ENCODE measurements at places on chromosomes 6 and 20.

GRCh38 chr6:158161566-158162254 is 6.4 kb downstream of the SERAC1 start:
- no peak for DNase-seq

DNA sequence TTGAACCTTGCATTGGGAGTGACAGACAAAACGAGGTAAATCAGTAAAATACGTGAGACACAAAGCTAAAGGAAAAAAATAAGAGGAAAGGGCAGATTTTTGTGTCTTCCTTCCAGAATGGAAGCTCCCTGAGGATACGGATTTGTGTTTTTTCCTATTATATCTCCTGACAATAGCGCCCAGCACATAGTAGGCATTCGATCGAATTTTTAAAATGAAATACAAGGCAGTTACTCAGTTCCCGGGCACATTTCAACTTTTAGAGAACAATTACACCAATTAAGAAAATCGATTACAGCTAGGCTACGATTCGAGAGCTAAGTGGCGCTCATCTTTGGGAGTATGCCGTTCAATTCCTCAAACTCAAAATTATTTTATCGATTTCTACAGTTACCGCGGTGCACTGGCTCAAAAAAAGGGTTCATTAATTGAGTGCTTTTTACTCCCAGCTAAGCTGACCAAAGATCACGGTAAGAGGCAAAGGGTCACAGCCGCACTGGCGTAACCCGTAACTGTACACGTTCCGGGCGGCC is 443 bp downstream of the RMND1 start:
- DNase-seq, result no peak

DNA sequence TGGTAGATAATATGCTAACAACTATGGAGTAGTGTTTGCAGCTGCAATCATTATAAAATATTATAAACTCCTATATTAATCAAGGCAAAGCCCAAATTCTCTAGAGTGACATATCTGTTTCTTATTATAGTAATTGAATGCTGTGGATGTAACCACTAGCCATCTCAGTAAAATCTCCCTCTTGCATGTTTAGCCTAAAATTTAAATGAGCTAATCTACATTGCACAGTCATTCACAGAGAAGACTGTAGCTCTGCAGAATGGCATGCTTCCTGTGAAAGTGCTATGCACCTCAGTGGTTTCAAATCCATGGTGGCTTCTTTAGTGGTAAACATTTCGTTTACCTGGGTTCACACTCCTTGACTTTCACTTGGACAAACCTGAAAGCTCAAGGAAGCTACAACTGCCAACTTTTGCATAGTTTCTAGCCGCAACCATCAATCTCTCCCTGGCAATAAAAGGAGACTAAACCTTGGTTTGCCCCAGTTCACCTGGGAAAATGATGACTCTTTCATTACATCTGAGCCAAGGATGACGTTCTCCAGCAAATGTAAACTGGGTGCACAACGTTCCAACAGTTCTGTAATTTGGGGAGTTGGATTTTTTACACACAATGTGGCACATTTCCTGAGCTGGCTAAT is 47.2 kb downstream of the FILIP1 start:
- DNase-seq, result no peak

- peak; percentile 55 for DNase-seq
Observed at GRCh38 chr6:37698264-37699137, 818 bp upstream of the MDGA1 start.

DNA sequence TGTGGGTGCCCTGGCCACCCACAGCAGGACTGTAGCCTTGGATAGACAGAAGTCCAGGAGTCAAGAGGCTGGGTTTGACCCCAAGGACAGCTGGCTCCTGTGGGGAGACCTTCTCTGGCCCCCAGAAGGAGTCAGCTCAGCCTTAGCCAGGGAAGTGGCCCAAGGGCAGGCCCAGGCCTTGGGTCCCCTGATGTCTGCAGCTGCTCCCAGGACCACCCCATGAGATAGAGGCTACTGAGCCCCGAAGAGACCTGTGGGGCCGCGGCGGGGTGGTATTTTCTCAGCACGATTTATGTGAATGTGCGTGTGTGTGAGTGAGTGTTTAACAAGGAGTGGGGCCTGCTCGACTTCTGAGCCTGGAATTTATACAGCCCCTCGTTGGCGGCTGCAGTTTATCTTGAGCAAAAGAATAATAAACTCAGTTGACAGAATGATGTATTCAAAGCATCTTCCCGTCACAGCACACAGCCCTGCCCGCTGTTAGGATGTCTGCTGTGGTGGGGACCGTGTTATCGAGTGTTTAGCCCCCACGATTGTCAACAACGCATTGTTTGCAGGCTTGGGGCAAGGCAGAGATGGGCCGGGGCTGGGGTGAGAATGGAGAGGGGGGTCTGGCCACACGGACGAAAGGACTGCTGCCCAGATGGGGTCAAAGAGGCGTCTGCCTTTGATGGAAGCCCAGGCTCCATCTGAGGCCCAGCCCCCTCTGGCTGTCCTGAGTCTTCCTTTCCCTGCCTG is 163.3 kb downstream of the VEGFA start:
- no peak for DNase-seq

- DNase-seq, result no peak
Observed at GRCh38 chr6:2793534-2794151, 28.4 kb downstream of the WRNIP1 start.

GRCh38 chr6:17354700-17355403 is 38.5 kb upstream of the CAP2 start:
- no peak for DNase-seq

DNA sequence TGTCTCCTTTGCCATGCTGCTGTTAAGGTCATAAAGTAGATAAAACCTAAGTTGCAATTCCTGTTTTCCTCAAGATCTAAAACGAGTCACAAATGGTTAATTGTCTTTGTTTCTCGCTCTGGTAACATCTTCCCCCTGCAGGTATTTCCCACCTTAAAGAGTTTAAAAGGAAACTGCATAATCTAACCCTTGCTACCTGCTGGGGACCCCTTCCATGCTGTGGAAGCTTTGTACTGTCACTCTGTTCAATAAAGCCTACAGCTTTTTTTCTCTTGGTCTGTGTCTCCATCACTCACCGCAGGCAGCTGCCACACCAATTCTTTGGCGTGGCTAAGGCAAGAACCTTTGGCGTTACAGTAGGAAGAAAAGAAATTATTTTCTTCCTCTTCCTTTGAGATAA is 117.7 kb upstream of the GJE1 start:
- no peak for DNase-seq

GRCh38 chr20:57941604-57942381 is 232.0 kb upstream of the PMEPA1 start:
- DNase-seq, result no peak

DNA sequence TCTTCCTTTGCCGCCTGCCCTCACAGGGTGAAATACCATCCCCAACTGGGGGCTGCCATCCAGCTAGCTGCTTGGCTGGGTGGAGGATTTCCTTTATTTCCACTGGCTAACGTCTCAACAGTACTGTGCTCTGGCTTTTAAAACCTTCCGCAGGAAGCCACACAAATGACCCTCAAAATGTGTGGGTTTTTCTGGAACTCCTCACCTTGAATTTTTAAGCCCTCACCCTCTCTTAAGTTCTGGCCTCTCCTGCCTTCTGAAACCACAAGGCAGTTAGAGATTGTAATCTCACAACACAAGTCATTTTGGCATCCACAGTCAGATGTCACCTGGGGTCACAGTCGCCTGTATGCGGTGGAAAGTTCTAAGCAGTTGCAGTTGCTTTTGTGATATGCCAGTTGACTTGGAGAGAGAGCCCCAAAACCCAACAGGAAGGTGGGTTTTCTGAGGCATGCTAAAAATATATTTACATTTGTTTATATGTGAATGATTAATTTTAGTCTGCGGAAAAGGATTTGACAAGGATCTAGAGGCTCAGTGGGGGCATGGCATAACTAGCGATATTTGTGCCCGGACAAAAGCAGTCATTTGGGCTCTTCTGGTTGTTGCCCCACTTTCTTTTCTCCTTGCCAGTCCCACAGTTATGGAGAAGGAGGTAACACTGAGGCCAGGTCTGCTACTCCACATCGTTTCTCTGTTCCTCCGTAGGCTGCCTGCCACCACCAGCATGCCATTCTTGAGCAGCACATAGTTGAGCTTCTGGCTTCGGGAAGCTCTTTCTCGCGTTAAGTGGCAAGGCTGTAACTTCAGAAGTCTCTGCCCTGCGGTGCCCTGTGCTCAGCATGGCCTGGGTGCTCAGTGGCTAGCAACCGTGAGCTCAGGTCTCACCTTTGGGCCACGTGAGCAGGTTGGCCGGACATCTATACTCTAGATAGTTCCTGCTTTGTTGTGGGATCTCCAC is 335.3 kb downstream of the CD83 start:
- no peak for DNase-seq

DNA sequence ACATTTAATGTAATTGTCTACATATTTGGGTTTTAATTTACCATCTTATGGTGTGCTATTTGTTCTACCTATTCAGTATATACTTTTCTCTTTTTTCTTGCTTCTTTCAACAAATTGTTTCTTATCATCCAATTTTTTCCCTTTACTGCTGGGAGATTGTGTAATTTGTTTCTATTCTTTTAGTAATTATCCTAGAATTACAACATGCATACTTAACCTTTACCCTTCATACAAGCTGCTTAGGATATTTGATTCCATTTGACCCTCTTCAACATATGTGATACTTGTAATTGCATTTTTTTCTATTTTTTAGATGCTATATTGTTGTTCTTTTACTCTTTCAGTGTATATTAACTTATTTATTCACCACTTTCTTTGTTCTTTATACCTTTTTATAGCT is 15.1 kb upstream of the TBPL1 start:
- DNase-seq, result no peak

DNA sequence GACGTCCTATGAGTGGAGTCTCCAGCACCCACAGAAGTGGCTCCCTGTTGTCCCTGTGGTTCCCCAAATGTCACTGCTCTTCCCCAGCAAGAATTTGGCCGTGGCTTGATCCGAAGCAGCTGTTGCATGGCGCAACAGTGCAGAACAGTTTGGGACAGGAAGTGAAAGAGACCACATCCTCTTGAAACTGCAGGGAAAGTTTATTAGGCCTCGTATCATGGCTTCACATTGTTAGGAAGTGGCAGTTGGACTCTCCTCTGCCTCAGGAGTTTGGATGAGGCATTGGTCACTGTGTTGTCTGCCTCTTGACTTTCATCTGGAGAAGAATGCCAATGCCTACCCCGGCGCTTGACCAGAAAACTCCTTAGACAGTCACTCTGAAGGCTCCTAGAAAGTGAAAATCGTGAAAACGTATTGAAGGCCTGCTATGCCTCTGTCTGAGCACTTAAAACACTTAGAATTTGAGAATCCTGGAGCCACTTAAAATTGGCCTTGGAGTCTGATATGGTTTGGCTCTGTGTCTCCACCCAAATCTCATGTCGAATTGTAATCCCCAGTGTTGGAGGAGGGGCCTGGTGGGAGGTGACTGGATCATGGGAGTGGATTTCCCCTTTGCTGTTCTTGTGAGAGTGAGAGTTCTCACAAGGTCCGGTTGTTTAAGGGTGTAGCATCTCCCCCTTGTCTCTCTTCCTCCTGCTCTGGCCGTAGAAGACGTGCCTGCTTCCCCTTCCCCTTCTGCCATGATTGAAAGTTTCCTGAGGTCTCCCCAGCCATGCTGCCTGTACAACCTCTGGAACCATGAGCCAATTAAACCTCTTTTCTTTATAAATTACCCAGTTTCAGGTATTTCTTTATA is 334.9 kb upstream of the JARID2 start:
- DNase-seq, result no peak

DNA sequence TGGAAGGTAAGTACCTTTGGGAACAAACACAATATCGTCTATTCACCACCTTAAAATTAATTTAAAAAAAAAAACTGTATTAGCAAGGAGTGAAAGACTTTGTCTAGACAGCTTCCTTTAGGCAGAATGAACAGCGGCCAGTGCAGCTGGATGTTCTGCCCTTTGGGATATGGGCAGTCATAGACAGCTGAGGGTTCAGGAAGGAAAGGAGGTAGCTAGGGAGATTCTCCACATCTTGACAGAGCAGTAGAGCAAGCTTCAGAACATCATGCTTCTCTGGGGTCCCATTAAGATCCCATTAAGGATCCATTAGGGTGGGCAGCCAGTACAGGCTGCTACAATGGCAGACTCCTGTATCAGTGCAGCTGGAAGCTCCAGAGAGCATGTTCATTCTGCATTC is 46.5 kb upstream of the PLCB4 start:
- no peak for DNase-seq

DNA sequence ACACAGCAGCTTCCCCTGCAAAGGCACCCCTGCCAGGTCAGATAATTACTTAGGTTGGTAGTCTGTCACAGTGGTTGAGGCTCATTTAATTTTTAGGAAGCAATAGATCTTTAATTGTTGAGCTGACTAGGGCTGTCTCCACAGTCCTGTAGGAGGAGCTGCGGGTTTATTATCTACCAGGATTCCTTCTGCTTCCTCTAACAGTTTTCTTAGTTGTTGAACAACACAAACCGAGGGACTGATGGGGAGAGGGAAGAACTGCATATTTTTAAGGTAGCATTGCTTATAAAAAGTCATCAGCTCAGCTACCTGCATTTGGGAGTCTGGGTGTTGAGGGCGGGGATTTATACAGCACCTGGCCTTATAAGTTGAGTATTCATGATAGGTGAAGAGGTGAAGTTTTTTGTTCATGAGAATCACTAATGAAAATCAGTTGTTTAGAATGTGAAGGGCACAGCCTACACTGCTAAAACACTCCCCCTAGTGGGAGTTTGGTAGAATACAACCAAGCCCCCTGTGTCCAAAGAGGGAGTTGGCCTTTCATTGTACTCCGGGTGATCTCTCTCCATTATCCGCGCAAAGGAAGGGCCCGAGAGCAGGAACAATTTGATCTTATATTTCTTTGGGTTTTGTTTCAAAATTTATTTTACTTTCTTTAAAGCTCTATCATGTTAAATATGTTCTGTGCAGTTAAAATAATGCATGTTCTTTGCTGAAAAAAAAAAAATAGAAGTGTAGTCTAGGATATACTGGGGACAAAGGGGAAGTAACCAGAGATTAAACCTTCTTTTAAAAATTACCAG is 69.6 kb downstream of the SSR1 start:
- no peak for DNase-seq

DNA sequence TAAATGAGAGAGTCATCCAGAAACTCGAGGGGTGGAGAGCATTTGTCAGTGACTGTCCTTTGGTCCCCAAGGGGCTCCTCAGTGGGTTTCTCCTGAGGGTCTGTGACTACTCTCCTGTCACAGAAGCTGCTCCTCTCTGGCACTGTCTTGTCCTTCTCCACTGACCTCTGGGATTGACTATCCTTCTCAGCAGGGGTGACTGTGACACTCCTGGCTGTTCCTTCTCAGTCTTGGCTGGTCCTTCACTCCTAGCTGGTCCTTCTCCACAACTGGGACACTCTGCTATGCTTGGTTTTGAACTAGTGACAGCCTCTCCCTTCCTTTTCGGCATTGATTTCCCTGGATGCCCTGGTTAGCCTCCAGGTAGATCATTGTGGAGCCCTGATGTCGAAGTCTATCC is 33.5 kb downstream of the DYNLT1 start:
- no peak for DNase-seq

Data from stimulated activated CD8-positive, alpha-beta memory T cell treated with anti-CD3 and anti-CD28 coated beads, Interleukin-2, amount 100 ng/mL, for 1 hour (primary cell).